ENCODE measurements at places on chromosomes 7 and 10.

- no peak for DNase-seq
Observed at GRCh38 chr10:26044141-26044749, 110.2 kb downstream of the MYO3A start.

GRCh38 chr10:118979661-118980060 is 49.9 kb upstream of the NANOS1 start:
- DNase-seq: no peak

GRCh38 chr10:62054408-62054807 is 152.9 kb downstream of the ARID5B start:
- DNase-seq: no peak

DNA sequence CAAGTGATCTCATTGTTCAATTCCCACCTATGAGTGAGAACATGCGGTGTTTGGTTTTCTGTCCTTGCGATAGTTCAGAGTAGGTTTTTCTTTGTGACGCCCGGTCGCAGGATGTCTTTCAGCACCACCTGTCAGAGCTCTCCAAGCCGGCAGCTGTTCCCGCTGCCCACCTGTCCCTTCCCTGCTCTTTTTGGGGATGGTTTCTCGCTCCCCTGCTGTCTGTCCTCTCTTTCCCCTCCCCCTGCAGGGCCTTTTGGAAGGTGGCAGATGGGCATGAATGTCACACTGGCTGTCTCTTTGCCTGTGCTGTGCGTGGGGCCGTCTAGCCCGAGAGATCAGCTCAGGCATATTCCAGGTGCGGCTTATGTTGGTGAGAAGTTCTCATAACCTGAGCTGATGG is 137.0 kb downstream of the GRK5 start:
- no peak for DNase-seq

GRCh38 chr10:124143721-124144120 is 50.3 kb upstream of the CHST15 start:
- no peak for DNase-seq

- no peak for DNase-seq
Observed at GRCh38 chr7:116776610-116777289, 85.6 kb upstream of the CAPZA2 start.

GRCh38 chr7:151731022-151731441 is 145.9 kb downstream of the PRKAG2 start:
- no peak for DNase-seq

DNA sequence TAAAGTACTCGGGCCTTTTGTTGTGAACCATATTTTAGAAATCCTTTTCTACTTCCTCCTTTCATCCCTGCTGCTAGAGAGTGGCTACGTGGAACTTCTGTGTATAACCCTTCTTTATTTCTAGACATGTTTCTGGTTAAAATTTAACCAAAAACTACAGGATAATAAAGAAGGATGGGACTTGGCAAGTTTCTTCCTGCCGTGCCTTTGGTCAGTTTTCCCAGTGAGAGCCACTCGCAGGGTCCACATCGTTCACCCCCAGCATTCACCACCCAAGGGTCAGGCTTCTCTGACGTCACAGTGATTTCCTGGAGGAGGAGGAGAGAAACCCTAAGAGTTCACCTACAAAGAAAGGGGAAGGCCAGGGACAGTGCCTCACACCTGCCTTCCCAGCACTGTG is 45.4 kb downstream of the NKX6-2 start:
- no peak for DNase-seq

- no peak for DNase-seq
Observed at GRCh38 chr7:101411508-101411874, 48.8 kb downstream of the COL26A1 start.

GRCh38 chr10:33818343-33818742 is 483.9 kb upstream of the NRP1 start:
- DNase-seq: no peak

DNA sequence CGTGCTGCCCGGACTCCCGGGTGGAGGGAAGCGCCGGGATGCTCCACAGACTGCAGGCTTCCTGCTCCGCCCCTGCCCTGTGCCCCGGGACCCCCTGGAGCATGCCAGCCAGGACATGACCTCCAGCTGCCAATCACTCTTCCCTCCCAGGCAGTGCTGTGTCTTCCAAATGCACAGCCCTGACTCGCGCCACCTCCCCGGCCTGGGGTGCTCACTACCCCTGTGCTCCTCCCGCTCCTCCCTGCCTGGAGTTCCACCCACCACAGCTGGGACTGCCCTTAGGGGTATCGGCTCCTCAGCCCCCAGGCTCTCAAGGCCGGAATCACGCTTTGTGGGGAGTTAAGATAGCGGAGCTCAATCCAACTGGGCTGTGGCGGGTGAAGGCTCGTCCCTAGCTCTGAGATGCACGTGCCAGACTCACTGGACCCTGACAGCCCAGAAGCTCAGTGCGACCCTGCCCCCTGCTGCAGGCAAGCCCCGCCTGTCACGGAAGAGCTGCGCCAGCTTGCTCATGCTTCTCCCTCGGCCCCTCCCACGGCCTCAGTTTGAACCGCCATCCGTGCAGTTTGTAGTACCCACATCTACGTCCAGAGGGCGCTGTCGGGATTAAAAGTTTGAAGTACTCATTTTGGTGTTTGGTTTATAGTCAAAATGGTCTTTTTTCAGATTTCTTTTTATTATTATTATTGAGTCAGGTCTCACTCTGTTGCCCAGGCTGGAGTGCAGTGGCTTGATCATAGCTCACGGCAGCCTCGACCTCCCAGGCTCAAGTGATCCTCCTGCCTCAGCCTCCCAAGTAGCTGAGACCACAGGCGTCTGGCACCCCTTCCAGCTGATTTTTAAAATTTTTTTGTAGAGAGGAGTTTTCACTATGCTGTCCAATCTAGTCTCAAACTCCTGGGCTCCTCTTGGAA is 142.5 kb upstream of the TCERG1L start:
- DNase-seq: peak; percentile 48

DNA sequence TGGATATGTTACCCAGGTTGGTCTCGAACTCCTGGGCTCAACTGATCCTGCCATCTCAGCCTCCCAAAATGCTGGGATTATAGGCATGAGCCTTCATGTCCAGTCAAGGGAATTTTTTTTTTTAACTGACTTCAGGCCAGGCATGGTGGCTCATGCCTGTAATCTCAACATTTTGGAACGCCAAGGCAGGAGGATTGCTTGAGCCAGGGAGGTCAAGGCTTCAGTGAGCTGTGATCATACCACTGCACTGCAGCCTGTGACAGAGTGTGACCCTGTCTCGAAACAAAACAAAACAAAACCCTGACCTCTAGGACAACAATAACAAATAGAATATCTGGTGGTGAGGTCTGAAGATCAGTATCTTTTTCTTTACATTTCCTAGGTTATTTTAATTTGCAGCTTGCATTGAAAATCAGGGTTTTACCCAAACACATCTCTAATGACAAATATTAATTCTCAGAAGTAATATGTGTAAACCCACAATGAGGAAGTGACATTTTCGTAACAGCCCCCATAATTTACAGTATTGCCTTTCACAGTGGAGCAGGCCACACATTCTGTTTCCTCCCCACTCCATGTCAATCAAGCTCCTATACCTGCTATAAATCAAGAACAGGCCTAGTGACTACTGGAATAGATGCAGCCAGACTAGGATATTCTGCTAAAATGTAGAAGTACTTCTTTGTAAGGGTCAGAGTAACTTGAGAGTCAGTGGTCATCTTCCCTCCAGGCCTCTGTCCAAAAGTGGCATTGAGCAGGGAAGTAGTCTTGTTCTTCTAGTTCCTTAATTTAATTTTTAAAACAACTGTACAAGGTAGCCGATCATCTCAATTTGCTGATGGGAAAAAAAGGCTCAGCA is 43.3 kb upstream of the ECHDC3 start:
- no peak for DNase-seq

GRCh38 chr7:48806731-48807130 is 117.6 kb upstream of the CDC14C start:
- DNase-seq: no peak

DNA sequence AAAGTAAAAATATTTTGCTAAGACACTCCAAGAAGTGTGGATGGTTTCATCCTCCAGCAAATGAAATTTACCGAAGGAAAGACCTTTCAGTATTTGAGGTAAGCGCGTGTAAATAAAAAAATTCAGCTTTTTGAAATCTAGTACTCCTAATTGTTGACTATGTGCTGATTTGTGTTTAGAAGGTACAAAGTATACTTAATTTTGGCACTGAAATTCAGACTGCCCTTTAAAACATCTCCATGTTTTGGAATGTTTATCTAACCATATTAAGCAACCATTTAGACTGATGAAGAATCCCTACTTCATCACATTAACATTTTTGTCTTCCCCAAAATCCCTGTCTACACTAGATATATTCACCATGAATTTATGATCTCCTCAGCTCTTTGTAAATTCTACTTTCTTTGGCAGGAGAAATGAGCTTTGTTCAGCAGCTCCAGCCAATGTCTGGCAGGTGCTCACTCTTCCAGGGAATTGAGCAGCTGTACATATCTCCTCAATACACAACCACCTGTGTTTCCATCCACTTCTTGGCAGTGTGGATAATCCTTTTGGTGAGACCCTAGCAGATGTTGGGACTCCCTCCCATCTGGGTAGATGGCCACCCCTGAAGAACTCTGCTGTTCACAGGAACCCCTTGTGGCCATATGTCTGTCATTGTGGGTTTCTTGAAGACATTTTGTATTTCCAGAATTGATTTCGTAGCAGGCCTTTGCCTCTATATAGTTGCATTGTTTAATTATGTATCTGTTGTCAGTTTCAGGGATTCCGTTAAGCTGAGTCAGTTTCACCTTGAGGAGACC is 129.4 kb upstream of the SAMD8 start:
- DNase-seq: no peak

GRCh38 chr10:11178606-11179515 is 161.2 kb downstream of the CELF2 start:
- peak; percentile 93 for DNase-seq

All from T-helper 2 cell treated with Interferon-gamma antibody and Interleukin-4, amounts not matched to agents 5 μg/mL and 100 μg/mL, for 36 hours (primary cell).